T follicular helper cell (primary cell): ENCODE measurements at places on chromosomes 6 and 20.

DNA sequence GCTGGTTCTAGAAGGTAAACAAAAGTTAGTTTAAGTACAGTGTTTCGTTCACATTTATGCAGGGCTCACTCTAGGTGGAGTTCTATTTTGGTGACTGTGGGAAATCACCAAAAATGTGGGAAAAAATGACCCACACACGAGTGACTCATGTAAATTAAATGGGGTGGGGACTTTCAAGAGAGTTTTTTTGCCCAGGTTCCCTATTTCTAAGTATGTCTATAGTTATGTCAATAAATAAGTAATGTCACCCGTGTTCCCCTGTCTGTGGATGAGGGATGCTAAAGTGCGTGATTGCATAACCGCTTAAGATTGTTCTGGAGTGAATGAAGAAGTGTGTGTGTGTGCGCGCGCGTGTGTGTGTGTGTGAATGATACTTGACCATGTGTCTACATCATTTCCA is 69.1 kb downstream of the MYB start:
- DNase-seq, result no peak

- DNase-seq, result no peak
Measured at GRCh38 chr6:30350524-30350923, 5.6 kb downstream of the RPP21 start.

DNA sequence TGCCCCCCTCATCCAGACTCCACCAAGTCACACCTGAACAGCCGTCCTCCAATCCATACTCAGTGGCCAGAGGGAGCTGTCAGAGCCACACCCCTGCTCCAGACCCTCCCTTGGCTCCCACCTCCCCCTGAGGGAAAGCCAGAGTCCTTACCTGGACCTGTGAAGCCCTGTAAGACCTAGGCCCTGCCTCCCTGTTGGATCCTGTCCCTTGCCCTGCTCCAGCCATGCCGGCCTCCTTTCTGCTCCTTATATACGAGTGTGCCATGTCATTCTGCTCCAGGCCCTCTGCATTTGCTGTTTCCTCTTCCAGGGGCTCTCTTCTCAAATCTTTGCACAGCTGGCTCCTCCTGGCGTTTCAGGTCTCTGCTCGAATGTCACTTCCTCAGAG is 100.3 kb upstream of the MYL9 start:
- DNase-seq, result no peak

DNA sequence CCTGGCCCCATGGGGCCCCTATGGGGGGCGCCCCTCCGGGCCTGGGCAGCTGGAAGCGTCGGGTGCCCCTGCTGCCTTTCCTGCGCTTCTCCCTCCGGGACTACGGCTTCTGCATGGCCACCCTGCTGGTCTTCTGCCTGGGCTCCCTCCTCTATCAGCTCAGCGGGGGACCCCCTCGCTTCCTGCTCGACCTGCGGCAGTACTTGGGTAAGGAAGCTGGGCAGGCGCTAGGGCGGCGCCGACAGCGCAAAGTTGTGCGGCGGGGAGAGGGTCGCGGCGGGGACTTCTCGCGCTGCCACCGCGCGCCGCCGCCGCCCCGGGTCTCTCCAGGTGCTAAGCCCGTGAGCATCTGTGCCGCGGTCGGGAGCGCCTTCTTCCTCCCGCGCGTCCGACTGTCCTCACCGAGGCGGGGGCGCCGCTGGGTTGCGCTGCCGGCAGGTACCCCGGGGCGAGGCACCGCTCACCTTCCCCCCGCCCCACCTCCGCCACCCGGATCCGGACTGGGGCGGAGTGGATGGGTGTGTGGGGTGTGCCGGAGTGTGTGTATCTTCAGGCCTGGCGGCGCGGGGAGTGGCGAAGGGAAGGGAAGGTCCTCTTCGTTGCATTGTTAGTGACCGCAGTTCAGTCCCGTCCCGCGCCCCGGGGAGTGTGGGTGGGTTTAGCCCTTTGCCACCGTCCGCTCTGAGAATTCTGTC is 788 bp downstream of the UST start:
- DNase-seq, result peak; percentile 66

DNA sequence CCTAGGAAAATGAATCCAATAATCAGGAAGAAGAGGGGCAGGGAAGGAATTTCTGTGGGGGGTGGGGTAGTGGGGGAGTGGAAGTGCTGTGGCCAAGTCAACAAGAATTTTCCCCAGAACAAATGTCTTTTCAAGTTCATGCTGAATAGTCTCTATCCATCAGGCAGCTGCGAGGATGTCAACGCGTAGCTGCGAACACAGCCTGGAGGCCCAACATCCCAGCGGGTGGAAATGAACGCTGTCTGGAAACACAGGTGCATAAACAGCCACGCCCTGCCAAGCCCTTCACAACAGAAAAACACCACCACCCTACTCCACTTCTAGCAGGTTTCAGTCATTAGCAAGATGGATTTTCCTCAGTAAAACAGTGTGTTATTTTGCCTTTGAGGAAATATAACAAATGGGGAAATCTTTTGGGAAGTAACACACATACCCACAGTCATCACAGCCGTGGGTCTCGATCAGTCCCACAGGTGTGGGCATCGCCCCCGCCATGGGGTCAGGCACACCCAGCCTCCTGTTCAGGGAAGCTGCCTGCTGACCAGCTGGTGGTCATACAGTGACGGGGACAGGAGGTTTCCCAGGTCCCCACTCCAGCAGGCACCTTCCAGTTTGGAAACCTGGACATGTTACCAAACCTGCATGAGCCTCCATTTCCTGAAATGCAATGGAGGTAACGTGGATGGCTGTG is 112.1 kb upstream of the THBS2 start:
- no peak for DNase-seq

GRCh38 chr6:77502981-77503380 is 39.7 kb upstream of the HTR1B start:
- no peak for DNase-seq

GRCh38 chr6:15491255-15491985 is 171.4 kb downstream of the DTNBP1 start:
- DNase-seq, result peak; percentile 54

GRCh38 chr6:44172731-44173500 is 14.3 kb downstream of the CAPN11 start:
- DNase-seq, result peak; percentile 65

DNA sequence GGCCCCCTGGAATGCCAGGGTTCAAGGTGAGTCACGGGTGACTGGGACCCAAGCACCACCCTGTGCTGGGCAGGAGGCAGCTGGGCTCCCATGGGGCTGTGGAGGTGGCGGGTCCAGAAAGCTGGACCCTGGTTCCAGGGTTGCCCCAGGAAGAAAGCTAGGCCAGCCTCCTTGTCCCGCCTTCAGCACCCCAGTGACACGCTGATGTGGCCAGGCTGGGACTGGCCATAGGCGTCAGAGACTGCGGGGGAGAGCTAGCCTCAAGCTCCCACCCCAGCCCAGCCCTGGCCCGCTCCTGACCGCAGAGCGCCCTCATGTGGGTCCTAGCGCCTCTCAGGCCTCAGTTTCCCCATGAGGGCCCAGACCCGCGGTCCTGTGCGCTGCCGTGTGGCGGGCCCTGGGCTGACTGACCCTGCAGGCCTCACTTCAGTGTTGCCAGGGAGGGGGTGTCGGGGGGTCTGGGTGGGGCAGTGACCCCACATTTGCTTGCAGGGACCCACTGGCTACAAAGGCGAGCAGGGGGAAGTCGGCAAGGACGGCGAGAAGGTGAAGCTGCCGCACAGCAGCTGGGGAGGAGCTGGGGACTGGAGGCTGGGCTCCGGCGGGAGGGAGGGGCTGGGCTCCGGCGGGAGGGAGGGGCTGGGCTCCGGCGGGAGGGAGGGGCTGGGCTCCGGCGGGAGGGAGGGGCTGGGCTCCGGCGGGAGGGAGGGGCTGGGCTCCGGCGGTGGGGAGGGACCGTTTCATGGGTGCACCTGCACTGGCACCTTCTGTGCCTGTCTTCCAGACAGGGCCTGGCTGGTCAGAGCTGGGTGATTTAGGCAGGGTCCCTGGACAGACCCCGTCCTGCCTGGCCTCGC is 7.9 kb downstream of the COL9A3 start:
- DNase-seq, result peak; percentile 47

GRCh38 chr6:16336056-16336818 is 97.8 kb downstream of the GMPR start:
- no peak for DNase-seq

DNA sequence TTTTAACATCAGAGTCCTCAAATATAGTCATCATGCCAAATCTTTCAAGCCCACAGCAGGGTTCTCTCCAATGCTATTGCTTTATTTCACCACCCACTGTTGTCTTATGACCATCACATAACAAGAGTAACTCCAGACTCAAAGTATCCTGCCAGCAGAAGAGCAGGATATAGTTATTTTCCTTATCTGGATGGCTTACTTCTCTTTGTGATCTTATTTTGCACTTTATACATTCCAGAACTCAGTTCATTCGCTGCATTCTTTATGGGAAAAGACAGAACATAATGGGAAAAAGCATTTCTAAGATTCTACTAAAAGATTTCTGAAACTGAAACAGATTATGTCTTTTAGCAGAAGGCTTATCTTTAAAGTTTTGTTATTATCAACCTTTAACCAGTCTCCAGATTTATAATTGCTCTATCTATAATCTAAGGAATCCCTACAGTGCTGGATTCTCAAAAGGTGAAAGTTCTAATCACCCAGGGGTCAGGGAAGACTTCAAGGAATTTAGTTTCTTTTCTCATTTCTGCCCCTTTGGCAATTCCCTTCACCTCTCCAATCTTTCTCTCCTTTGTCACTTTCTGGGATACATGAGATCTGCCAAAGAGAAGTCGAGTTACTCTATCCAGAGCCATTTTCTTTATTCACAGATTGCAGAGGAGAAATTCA is 190.4 kb downstream of the TPBG start:
- no peak for DNase-seq

GRCh38 chr20:62232194-62232593 is 6.1 kb upstream of the OSBPL2 start:
- DNase-seq, result no peak

- DNase-seq, result no peak
Measured at GRCh38 chr20:23201658-23202057, 115.5 kb upstream of the CD93 start.

DNA sequence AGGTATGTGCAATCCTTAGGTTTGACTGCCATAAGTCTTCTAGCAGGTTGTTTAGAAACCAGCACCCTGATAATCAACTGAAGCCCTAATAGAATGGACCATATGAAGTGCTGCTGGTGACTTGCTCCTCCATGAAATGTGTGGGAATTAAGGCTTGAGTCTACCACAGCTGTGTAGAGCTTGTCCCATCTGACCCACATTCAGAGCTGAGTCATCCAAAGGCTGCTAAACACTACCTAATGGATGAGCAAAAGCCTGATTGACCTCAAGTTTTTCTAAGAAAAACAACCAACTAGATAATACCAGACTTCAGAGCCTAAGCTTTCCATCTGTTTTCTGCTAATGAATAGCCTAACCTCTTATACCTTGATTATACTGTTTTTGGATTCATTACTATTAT is 120.3 kb upstream of the MOCS1 start:
- no peak for DNase-seq

- peak; percentile 1 for DNase-seq
Measured at GRCh38 chr6:160733050-160733646, 31.1 kb downstream of the PLG start.

DNA sequence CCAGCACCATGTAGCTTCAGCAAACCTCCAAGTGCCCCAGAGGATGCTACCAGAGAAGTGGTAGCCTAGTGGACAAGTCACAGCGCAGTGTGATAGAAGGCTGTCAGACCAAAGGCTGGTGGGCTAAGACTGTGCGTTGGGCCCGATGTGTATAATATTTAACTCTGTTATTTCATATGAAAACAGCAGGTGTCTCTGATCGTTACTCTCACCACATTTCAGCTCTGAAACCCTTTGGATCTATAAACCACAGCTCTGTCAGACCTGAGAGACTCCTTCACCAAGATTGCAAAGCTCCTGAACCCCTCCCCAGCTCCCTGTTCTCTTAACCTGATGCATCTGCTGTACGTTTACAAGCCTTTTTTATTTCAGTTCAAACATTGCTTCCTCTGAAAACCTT is 43.8 kb downstream of the ISM1 start:
- no peak for DNase-seq

DNA sequence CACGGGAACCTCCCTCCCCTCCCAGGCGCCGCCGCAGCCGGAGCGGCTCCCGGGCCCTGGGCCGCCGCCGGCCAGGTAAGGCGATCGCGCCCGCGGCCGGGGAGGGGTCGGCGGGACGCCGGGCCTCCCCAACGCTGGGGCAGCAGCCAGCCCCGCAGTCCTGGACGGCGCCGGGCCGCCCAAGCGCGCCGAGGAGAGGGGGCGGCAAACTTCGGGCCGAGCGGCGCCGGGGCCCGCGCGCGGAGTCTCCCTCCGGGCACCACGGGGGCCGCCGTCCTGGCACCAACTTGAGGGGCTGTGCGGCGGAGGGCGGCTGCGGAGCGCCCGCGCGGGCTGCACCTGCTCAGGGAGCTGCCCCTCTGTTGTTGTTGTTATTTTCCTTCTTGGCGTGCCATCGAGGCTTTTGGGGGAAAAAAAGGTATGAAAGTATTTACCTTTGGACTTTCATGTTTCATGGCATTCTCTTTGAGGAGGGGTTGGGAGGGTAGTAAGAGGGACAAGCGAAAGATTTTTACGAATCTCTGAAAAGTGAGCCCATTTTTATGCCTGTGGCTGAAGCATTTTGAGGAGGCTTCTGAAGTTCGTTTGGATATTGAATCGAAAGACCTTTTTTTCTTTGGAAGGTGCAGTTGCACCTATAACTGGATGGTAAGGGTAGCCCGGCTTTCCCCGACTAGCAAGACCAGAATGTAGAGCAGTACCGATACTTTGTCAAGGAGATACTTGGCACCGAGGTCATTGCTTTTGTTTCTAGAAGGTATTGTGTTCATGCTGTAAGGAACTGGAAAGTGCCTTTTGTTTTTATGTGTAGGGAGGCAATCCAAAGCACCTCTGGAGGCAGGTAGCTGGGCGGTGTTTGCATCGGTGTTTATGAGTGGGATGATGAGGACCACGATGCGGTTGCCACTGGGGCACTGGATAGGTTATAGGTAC is at the start of gene RNF182:
Gene RNF182, plus strand, starts transcription at position 4 of the 933 bp plus-strand sequence. CDS start 52,168 bp downstream, outside the sequence.
- no peak for DNase-seq

DNA sequence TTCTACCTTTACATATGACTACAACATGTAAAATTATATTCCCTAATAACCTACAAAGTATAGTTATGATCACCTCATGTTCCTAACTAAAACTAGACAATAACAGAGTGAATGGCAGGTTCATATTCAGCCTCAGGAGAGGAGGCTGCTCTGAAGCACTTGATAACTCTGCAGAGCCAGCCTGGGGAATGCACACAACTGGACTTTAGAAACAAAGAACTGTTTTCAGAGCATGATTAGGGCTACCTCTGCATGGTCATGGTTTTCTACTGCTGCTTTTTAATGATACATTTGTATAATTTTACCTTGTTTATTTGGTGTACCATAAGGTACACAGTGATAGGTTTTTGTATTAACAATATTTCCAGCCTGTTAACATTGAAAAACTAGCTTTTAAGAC is 50.3 kb downstream of the TRPC4AP start:
- DNase-seq, result no peak

- DNase-seq, result no peak
Measured at GRCh38 chr20:48808382-48809034, 19.3 kb downstream of the PREX1 start.

DNA sequence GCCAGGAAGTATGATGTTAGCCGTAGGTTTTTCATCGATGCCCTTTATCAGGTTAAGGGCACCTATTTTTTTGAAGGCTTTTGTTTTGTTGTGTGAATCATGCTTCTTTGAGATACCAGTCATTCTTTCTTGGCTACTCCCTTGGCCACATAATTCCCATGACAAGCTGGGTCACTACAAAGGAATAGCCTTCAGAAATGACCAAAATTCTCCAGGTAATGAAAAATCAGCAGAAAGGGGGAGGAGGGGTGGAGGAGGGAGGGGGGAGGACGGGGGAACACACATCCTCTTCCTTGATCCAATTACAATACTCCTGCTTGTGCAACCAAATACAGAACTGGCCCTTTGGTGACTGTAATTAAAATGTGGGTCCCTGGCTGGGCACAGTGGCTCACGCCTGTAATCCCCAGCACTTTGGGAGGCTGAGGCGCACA is 21.7 kb upstream of the TGM2 start:
- no peak for DNase-seq
